ENCODE measurements at places on chromosomes 2 and 18.

DNA sequence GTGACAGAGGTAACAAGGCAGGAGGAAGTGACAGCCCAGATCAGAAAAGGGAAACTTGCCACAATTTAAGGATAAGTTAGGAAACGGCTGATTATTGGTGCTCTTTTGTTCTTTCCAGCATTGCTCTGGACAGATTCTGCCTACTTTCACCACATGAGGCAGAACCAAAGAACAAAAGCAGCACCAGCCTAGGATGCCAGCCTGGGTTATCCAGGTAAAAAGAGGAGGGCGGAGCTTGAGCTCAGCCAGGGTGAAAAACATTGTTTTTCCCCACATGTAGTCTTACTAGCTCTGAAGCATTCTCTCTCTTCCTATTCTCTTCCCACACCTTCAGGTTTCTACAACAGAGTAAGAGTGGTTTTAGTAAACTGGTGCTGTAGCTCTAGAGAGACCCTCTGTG is 300.5 kb downstream of the TMX3 start:
- DNase-seq: no peak

GRCh38 chr2:143440411-143441012 is 311.3 kb downstream of the ARHGAP15 start:
- DNase-seq: no peak

- no peak for DNase-seq
Observed at GRCh38 chr2:146366276-146366675, 1478.6 kb upstream of the ACVR2A start.

GRCh38 chr2:43032213-43033015 is 194.0 kb downstream of the ZFP36L2 start:
- no peak for DNase-seq

- no peak for DNase-seq
Observed at GRCh38 chr2:62505109-62505749, 766 bp downstream of the TMEM17 start.

DNA sequence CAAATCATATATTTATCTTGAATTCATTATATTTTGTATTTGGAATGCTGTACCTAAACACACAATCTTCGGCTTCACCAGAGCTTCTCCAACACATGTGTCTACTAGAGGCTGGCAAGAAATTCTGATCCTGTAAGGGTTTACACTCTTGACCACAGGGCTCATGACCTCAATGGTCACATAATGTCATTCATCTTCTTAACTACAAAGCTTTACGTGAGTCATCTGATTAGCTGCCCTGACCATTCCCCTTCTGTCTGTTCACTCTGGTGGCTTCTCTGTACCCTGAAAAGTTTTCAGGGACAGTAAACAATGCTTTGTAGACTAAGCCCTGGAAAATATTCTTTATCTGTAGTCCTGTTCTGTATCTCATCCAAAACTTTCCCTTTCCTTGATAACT is 423.9 kb downstream of the CMPK2 start:
- DNase-seq: no peak

DNA sequence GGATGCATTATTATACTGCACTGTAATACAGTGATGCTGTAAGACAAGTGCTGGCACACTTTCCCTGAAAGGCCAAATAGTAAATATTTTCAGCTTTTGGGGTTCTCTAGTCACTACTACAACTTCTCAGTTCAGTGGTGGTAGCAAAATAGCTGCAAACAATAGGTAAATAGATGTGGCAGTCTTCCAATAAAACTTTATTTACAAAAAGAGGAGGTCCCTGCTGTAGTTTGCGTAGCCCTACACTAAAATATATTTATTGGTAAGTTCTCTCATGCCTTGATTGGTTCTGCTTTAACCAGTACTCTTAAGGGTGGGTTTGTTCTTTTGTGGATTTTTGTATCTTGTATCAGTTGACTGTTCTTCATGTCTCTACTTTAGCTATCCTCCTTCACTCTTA is 7.8 kb downstream of the GLS start:
- DNase-seq: no peak

DNA sequence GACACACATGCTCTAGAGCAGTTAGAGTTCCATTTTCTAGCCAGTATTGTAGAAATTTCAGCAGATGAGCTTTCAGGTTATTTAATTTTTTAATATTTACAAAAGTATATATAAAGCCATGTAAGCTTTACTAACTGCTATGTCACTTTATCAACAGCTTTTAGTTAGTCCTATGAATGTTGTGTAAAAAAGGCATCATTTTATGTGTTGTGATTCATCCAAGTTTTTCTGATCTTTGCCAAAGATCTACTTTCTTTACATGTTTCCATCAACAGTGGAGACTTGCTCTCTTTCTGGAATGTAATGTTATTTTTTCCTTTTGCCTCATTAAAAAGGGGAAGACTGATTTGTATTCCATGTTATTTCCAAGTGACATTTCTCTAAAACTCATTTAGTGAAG is 125.2 kb upstream of the TFPI start:
- DNase-seq: no peak

DNA sequence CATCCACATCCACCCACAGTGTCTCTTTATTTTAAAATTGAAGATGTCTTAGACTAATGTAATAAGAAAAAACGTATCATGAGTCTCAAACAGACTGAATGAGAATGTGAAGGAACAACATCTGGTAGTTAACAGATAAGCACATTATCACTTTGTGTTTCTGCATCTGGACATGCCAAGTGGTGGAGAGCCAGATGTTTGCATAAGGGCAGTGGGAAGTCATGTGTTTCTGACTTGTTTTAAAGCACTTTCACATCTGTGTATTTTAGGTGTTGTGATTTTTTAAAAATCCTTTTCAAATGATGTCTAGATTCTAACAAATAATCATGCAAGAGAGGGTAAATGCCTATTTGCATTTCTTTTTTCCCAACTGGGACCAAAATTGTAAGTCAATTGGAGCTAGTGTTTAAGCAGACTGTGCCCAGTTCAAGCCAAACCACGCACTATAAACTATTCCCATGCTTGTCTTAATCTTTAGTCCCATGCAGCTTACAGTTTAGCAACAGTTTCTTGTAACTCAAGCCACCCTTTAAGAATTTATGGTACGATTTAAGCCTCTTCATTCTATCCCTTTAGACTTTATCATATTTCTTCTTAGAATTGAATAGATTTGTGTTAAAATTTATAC is 272.7 kb upstream of the DOK6 start:
- DNase-seq: no peak

DNA sequence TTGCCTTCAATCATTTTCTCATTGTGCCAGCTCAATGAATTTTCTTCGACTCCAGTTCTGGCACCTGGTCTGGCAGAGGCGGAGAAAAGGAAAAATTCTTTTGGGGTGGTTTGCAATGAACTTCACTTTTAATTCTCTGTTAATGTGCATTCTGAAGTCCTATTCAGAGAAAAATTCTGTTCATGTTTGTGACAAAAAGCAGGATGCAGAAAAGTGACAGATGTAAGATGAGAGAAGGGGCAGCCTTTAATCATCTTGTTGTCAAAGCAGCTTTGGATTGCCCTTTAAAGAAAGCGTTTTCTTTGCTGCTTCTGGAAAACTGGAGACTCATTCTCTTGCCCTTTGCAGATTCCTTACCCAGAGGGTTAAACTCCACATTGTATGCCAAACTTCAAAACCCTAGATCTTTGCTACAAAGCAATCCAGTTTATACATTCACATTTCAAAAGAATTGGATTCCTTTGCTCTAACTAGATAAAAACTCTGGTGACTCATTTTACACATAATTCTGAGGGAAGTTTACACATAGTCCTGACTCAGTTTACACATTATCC is 94.6 kb upstream of the CAVIN2 start:
- DNase-seq: no peak

- DNase-seq: peak; percentile 28
Observed at GRCh38 chr2:216371721-216372702, at the start of gene MARCHF4. TSS of gene MARCHF4 (minus strand) at chr2:216372483. CDS start at chr2:216370260, 2,223 bp downstream.

DNA sequence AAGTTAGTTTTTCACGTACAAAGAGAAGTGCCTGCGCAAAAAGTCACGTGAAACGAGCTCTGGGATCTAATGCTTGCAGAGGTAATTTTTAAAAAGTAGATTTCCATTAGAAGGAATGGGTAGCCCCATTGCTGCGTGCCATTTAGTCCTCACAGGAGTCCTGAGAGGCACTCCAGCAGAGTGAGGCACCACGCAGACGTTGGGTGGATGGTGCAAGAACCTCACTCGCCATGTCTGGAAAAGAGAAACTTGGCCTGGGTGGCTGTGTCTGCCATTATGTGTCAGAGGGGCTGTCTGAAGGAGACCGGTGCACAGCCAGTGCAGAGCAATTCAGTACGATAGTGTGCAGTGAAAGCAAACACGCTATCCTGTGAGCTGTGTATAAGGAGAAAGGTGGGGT is 1.8 kb upstream of the HDAC4 start:
- DNase-seq: no peak

GRCh38 chr18:29383311-29384273 is 1206.7 kb upstream of the CDH2 start:
- DNase-seq: no peak

- no peak for DNase-seq
Observed at GRCh38 chr2:11417946-11418585, 47.9 kb downstream of the E2F6 start.

GRCh38 chr18:45553723-45554388 is 61.4 kb upstream of the SLC14A2 start:
- DNase-seq: no peak

DNA sequence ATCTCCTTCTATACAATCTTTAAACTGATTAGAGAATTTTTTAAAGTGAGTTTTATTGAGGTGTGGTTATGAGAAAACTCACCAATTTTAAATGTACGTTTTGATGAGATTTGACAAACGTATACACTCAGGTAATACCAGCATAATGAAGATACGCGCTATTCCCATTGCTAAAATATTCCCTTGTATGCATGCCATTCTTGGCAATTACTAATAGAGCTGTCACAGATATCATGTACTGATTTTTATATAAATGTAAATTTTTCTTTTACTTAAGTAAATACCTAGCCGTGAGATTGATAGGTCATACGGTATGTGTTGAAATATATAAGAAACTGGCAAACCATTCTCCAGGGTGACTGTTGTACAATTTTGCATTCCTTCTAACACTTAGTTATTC is 384.7 kb downstream of the PTH2R start:
- no peak for DNase-seq

DNA sequence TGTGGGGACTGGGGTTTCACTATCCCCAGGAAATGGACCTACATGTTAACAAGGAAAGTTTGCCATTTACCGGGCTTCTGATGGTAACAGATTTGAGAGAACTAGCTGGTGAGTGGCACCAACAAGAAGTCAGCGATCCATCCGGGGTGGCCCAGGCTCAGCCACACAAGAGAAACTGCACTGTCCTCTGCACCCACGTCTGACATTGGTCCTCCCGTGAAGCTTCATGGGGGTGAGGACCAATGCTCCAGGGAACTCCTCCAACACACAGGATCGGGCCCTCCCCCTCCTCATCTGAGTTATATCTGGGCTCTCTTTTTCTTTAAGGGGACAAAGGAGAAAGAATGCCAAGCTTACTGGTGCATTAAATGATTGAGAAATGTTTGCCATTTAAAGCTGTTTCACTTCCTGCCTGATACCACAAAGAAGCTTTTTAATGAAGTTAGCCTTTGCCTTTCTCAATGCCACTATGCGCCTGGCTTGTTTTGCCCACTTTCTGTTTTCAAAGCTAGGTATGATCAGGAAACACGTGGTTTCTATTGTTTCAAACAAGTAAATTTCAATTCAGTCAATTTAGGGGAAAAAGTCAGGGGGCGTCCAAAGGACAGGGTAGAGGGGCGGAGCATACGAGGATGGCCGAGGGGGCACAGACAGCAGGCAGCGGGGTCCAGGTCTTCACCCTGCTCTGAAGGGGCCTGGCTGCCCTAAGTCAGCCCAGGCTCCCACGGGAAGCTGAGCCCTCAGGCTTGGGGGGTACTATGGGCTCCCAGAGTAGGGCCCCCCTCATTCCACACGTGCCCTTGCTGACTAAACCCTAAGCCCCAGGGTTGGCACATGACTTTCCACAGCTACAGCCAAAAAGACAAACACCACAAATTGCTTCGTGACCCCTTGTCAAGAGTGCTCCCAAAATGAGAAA is 204.0 kb upstream of the ID2 start:
- no peak for DNase-seq

DNA sequence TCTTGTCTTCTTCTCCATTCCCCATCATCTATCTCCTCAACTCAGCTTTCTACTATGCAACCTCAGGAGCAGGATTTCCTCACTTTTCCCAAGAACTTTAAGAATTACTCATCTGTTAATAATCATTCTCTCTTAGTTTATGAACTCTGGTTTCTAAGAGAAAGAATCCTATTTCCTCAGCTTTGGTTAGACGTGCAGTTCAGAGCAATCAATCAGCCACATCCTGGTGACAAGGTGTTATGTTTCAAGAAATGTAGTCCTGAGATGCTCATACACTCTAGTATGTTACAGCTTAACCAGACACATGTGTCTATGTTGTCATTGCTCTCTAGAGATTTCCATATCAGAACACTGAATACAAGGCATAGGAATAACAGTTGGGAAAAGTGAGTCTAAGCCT is 277.9 kb downstream of the MBD2 start:
- DNase-seq: no peak

GRCh38 chr18:76495006-76495370 is at the start of gene ZNF516:
TSS of gene ZNF516 (minus strand) at chr18:76495242. CDS start at chr18:76443054, 52,188 bp downstream.
- DNase-seq: no peak

- DNase-seq: no peak
Observed at GRCh38 chr2:15145046-15145817, 415.9 kb downstream of the NBAS start.

DNA sequence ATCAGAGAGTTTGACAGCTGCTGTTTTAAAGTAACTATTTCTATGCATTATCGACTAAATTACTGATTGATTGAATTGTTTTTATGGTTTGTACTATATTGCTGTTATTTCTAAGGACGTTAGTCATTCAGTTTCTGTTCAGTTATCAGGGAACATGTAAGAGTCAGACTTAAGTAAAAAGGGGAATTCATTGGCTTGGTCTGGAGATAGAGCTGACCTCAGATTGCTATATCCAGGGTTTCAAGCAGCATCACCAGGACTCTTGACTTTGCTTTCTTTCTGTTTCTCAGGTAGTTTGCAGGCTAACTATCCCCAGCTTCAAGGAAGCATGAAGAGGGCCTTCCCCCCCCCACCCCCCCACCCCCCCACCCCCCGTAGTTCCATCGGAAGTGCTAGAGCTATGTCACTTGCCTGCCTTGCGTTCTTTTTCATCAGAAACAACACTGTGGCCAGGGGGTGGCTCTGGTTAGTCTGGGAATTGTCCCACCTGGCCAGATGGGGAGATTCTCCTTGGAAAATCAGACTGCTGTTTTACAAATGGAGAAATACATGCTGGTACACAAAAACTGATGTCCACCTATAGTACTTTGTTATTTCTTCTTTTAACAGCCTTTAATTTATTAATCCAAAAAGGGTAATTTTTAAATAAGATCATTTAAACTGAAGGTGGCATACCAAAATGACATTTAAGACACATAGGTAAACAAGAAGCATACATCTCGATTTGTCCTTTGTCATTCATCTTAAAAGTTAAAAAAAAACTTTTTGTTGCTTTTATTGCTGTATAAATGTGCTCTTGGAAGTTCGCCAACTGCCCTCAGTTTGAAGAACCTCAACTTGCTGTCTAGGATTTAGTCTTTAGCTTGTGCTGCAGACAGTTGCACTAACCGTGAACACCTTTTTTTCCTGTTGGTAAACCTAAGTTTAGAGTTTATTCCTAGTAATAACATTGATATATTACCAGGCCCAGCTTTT is 9.4 kb downstream of the SMAD4 start:
- DNase-seq: no peak
